ENCODE measurements at places on chromosomes 3 and 15.

DNA sequence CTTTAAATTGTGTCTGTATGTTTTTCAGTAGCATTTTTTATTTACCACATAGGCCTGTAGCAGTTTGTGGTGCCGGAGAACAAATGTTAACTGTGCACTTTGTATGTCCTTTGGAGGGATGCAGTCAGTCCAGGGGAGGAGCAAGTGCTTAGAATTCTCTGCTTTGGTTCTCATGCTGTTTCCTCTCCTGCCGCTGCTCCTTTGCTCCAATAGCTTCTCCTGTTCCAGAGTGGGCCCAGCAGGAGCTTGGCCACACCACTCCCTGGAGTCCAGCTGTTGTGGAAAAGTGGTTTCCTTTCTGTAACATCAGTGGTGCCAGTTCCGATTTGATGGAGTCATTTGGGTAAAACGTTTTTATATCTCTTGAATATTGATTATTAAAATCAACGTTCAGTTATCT lies 16.6 kb downstream of the TICRR start:
- DNase-seq, result no peak

GRCh38 chr15:33768670-33769190 lies 199.6 kb upstream of the CHRM5 start:
- DNase-seq, result no peak

DNA sequence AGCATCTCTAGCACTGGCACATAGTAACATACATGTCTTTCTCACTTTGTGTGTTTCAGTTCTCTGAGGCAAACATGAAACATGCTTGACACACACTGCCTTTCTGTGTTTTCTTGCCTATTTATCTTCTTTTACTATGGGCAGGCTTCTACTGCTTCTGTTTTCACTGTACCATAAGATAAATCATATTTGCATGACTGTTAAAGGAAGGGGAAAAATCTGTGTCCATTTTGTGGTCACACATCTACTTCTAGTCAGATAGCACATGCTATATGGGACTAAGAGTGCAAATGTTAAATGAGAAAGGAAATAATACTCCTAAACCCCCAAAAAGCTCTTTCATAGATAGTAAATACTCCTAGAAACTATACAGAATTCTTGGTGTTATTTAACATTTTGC lies 386.4 kb downstream of the ZBTB20 start:
- no peak for DNase-seq

- DNase-seq, result no peak
Observed at GRCh38 chr3:116265320-116265695, 180.0 kb downstream of the LSAMP start.

DNA sequence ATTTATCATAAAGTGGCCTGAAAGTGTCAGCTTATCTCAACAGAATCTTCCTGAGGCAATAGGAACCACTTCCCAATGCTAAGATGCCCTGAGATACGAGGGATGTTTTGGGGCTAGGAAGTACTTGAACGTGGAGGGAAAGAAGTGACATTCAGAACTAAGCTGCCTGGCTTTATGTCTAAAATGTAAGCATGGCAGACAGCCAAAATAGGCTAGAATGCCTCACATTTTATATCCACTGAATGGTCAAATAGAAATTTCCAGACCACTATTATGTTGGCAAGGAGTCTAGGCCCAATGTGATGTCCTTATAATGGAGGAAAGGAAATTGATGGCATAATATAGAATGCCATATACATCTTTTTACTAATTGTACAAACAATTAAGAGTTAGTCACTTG lies 154.9 kb downstream of the PEX5L start:
- DNase-seq, result no peak

DNA sequence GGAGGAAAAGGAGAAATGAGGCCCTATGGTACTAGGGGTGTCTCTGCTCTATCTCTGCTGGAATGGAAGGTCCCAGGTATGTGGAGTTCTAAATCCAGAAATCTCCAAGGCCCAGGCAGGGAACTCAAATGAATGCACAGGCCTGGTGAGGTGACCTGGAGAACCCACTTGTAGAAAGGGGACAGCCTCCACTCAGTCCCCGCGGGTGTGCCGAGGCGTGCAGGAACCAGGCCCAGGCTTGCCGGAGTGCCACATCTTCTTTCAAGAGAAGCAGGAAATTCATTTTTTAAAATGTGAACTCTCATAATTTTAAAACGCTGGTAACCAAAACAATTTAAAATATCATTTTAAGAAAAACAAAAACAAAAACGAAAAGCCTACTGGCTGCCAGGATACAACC lies 32.2 kb upstream of the ADCY5 start:
- no peak for DNase-seq

GRCh38 chr3:154976072-154976983 lies 103.8 kb upstream of the MME start:
- DNase-seq, result no peak

DNA sequence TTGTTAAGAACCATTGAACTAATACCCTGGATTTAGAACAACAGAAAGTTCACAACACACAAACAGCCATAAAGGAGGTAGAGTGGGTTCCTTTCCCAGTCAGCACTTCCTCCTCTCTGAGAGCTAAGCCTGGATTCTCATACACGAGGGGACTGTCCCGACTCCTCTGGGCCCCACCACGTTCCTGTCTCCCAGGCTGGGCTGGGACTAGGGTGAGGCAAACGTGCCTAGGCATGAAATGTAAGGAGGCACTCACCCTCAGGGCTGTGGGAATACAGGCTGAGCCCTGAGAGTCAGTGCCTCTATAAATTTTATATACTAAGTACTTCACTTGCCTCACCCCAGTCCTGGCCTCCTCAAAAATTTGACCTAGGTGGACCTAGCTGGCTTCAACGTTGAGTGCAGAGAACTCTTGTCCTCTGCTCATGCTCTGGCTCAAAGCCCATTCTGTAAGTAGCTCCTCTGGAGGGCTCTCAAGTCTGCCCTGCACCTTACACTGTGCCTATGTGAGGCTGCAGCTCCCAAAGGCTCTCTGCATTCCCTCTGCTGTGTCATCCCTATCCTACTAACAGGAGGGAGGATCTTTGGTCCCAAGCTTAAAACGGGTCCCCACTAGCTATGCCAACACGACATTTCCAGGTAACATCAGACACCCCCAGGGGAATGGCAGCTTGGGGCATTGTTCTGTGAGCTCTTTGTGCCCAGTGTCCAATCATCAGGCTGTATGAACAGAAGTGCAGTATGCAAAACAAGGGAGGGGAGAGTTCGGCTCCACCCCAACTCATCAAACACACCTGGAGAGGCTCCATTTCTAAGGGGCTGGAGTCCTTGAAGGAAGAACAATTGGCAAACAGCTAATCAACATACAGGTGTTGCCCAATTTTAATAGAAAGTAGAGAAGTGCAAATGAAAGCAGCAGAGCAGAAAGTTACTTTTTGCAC lies 233.2 kb downstream of the RPLP1 start:
- DNase-seq, result no peak

DNA sequence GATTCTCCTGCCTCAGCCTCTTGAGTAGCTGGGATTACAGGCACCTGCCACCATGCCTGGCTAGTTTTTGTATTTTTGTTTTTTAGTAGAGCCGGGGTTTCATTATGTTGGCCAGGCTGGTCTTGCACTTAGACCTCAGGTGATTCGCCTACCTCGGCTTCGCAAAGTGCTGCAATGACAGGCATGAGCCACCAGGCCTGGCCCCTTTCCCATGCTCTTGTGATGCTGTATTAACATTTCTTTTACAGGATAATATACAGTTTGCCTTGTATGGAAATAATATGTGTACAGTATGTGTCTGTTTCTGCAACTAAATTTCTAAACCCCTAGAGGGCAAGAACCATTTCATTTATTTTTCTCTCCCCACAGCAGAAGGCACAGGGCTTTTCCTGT lies 37.8 kb downstream of the SCG5 start:
- DNase-seq, result no peak

GRCh38 chr3:55596212-55596611 lies 109.1 kb upstream of the WNT5A start:
- DNase-seq, result no peak

DNA sequence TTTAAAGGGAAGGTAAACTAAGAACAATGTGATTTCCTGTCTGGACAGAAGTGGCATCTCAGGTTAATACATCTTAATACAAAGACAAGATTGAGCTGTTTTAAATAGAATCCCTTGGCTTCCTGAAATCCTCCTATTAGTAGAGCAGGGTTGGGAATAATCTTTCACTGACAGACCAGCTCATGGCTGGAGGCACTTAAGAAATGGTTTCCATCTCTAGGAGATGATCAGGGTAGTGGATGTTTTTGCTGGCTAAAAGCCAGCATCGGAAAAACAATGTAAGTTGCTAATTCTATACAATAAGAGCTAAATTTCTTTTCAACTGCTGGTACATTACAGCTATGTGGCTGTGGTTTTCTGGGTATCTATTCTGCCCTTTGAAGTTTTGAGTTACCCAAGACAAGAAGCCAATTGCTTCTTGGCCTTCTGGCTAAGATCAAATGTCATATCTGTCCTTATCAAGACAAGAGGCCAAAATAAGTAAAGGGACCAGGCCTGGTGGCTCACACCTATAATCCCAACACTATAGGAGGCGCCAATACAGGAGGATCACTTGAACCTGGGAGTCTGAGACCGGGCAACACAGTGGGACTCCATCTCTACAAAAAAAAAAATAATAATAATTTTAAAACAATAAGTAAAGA lies 49.6 kb downstream of the SHQ1 start:
- no peak for DNase-seq

DNA sequence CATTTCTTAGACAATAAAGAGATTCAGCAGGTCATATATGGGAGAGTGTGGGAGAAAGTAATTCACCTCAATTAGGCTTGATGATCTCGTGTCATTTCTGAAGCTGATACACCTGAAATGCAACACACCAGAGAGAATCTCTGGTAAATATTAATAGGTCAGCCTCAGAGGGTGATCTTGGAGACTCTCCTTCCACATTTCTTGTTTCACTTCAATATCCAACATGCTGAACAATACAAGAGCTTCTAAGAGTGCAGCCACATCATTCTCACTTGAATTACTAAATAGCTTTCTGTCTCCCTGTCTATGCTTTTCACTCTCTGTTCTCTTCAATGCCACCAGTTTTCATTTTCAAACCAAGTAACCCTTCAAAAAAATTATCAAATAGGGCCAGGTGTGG lies 71.1 kb upstream of the GK5 start:
- no peak for DNase-seq

- no peak for DNase-seq
Observed at GRCh38 chr15:99105514-99106341, 848 bp downstream of the SYNM start.

DNA sequence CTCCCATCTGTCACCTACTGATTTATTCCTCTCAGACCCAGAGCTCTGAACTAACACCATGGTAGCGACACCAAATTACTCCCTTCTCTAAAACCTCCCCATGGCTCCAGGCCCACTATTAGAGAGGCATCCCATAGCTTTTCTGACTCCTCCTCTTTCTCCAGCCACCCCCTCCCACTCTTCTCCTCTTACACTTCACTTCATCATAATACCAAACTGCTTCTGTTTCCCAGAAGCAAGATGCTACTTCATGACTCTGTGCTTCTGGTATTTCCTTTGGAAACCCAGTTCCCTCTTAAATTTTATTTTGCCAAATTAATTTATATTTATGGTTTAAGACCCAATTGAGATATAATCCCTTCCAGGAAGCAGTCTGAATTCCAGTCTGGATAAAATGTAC lies 465.1 kb upstream of the PDZRN3 start:
- no peak for DNase-seq

DNA sequence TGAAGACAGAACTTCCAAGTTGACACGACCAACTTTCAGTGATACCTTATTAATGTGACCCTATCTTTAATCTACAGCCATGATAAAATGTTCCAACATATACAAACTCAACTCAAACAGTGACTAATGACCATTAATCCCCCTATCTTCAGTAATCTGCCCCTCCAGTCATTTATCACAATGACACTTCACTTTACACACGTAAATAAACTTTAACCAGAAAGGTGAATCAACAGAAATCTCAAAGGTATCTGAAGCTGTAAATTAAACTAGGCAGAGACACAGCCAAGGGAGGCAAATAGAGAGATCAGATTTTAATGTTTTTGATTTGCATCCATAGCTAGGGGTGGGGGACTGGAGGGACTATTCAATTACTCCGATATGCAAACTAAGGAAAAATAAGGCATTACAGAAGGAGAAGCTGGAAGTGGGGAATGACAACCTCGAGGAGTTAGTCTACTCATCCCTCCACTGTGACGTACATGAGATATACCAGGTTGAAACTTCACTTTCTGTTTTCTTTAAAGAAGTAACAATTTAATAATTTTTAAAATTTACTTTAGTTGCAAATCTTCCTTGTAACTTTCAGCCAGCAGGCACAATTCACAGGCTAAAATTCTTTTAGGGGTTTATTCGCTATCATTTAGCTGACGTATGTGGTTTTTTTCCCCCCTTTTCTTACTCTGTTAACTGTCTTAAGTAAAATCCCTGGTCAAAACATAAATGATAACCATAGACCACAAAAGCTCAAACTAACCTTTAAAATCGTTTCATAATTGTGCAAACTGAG lies 751.0 kb downstream of the ROBO1 start:
- DNase-seq, result no peak

GRCh38 chr3:127858937-127859336 lies 36.6 kb upstream of the MGLL start:
- no peak for DNase-seq

DNA sequence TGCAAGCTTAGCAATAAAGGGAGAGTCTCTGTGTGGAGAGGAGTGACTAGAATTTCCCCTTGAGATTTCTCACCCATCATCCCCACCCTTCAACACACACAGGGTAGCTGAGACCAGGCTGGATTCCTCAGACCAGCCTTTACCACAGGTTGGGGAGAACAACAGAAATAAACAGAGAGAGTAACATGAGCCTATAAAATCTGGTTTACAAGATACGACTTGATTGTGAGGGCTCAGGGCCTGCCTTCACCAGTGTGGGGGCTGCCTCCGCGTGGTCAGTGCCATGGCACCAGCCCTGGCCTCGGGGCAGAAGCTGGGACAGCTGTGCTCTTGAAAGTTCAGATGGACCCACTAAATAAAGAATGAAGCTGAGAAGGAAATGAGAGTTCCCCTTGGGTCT lies 14.6 kb upstream of the MAGEF1 start:
- no peak for DNase-seq

- DNase-seq, result no peak
Observed at GRCh38 chr3:49341996-49342395, 2.1 kb upstream of the USP4 start.

Data from NCI-H226 (cell line).